Dorsolateral prefrontal cortex (tissue), 122 donors: ENCODE measurements at places on chromosomes 16 and 17. TPM values are rescaled to one million over a fixed set of nuclear protein-coding genes. Genes with fewer than 3 reads are reported as not detected.

DNA sequence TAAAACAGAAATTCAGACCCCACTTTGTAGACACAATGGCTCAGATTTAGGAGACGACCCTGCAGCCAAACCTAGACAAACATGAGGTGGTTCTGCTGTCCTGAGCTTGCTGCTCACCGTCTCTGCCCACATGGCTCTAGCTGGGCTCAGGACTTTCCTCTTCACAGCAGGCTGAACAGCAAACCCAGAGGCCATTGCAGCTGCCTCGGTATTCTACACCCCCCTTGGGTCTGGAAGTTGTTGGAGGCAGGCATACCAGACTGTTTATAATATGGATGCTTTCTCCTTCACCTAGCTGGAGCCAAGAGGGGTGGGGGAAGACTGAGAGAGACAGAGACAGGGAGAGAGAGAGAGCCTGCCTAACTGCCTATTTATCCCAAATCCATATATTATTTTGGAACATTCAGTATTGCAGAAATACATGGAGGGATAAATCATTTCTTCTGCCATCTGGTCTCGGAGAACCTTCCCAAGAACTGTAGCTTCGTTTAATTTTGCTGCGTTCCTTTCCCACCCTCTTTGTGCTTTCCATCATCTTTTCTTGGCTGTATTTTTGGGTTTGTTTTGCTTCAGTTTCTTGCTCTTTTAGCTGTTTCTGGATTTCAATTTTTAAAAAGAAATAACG lies 628.2 kb upstream of the RBFOX1 start:
- no peak for DNase-seq

- no peak for DNase-seq
These were observed 61.5 kb downstream of the NF1 start for GRCh38 chr17:31156326-31156725.

DNA sequence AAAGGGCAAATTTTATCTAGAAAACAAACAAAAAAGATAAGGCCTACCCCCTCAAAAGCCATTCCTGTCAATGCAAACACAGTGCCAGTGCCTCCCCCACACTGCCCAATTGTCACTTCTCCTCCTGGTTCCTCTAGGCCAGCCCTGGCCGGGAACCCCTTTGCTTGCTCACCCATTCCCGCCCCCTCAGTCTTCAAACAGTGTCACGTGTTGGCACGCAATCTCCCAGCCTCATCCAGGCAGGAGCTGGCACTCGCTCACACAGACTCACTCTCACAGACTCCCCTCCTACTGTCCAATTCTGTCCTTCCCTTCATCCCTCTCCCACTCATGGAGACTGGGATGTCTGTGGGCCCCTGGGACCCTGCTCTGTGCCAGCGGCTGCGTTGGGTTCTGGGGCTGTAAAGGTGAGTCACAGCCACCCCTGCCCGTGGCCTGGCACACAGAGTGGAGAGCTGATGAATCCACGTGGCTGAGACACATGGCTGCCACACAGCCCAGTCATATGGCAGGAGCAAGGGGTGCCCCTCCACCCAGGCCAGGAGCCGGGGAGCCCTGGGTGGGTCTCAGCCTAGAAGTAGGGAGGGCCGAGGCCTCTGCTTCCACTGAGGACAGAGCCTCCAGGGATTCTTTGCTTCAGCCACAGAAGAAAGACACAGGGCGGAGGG lies 54.8 kb downstream of the VAC14 start:
- DNase-seq, result peak; percentile 70

- DNase-seq, result no peak
These were observed 211.5 kb upstream of the TNRC6C start for GRCh38 chr17:77746896-77747554.

- no peak for DNase-seq
These were observed 12.1 kb downstream of the DUS2 start for GRCh38 chr16:68035227-68035626.

DNA sequence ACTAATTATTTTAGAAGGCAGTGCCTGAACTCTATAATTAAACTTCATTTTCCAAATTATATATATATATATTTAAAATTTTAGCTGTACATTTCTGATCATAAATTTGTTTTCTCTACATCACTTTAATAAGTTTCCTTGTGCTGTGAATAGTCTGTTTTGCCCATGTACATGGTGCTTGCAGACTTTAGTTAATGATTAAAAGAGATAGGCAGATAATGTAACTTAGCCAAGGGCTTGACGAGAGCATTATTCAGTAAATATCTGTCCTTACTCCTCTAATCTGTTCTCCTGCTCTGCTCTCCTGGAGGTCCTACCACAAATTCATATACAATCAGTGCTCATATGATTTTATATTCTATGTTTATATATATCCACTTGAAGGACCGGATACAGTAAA lies 595.2 kb upstream of the KIF2B start:
- no peak for DNase-seq

DNA sequence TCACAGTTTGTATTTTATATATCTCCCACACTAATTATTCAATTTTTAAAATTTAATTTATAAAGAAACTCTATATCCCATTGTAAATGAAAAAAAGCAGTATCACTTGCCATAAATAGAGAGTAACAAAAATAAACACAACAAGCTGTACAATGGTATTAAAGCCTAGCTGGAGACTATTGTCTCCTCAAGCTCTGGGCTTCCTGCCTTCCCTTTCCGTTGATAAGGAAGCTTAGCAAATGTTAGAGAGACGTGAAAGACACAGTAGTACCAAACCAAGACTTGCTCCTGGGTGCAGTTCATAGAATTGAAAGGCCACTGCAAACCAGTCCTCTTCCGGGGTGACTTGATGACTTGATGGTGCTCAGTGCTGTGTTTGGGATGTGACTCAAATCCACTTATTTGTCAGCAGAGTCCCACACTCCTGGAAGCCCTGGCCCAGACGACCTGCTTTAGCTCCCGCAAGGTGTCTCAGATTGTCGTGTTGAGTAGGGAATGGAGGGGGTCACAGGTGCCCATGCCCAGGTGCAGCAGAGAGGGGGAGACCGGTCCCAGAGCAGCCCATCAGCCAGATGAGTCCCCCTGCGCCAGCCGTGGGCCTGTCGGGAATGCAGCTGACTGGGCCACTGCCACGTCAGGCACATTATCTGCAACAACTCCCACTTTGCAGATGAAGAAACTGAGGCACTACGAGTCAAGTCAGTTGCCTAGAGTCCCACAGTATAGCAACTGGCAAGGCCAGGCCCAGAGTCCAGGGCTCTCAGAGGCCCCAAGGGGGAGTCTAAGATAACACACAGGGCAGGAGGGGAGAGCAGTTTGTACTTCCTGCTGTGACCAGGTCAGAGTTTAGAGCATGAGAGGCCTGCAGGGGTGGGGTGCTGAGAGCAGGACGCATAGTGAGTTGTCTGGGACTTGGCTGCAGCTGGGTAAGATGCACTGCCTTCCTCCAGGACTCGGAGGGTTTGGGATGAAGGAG lies 40.5 kb downstream of the PSME3IP1 start:
- no peak for DNase-seq

GRCh38 chr16:187330-187729 lies 7.1 kb downstream of the HBQ1 start:
- DNase-seq, result no peak

- DNase-seq, result no peak
These were observed 72.8 kb upstream of the ZNF750 start for GRCh38 chr17:82912484-82913089.

DNA sequence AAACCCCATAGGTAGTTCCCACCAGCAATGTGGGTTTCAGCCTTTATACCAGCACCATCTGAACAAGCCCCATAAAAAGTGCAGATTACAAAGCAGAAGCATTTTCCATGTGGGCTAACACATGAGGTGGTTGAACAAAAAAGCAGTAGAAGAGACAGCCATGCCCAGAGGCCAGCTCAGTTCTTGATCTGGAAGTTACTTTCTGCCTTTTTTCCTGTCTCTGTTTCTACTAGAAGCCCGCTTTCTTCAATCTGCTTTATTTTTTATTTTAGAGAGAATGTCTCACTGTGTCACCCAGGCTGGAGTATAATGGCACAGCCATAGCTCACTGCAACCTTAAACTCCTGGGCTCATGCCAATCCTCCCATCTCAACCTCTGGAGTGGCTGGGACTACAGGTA lies 31.5 kb upstream of the APOH start:
- no peak for DNase-seq

GRCh38 chr17:33106525-33107165 lies 115.0 kb downstream of the SPACA3 start:
- no peak for DNase-seq

GRCh38 chr17:57663326-57664070 lies 81.6 kb downstream of the CCDC182 start:
- peak; percentile 49 for DNase-seq

- DNase-seq, result no peak
These were observed 26.6 kb downstream of the MRC2 start for GRCh38 chr17:62653826-62654761.

GRCh38 chr17:3852561-3852960 lies 6.5 kb upstream of the NCBP3 start:
- DNase-seq, result peak; percentile 63

DNA sequence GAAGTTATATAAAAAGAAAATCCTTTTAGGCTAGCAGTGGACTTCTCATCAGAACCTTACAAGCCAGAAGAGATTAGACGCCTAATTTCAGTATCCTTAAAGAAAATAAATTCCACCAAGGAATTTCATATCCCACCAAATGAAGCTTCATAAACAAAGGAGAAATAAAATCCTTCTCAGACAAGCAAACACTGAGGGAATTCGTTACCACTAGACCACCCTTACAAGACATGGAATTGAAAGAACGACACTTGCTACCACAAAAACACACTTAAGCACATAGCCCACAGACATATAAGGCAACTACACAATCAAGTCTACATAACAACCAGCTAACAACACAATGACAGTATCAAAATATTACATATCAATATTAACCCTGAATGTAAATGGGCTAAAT lies 299.2 kb downstream of the TOX3 start:
- DNase-seq, result no peak

DNA sequence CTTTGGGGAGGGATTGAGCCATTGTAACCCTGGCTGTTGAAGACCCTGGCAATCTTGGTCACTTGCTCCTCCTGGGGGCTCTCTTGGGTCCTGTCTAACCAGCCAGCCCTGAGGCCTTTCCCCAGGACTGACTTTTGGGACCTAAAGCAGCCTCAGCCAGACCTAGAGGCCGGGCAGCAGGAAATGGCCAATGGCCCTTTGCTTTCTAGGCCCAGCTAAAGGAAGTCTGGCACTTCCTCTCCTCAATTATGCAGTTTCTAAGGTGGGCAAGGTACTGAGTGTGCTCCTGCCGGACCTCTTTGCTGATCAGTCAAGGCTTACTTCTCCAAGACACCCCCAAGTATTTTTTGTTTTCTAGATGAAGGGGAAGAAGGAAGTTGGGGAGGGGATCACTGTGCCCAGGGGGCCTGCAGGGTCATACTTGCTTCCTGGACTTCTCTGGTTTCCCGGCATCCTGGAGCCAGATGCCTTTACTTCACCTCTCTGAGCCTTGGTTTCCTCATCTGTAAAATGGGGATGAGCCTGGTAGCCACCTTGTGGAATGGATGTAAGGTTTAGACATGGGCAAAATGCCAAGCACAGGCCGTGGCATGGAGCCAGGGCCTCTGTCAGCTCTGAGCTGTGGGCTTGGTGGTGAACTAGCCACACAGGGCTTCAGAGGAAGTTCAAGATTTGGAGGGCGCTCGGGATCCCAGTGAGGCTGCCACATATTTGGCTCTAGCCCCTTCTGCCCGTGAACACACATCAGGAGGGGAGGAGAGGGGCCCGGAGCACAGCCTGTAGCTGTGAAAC lies 8.6 kb downstream of the CX3CL1 start:
- DNase-seq, result no peak

The OR1A1 gene
- total RNA-seq, result 0.30 TPM

The SERPINF2 gene
- total RNA-seq, result 1.4 TPM

The PABPN1L gene
- total RNA-seq, result not detected

The HBM gene
- 2.5 TPM for total RNA-seq

The PYY gene
- total RNA-seq, result not detected

The PVALEF gene
- 0.89 TPM for total RNA-seq

The ANKRD40CL gene
- not detected for total RNA-seq

The AOC3 gene
- total RNA-seq, result 2.0 TPM

The OTOP3 gene
- not detected for total RNA-seq

The MED9 gene
- total RNA-seq, result 40.6 TPM

The SLC47A2 gene
- total RNA-seq, result not detected

The CX3CL1 gene
- total RNA-seq, result 68.0 TPM

The ASB16 gene
- 0.87 TPM for total RNA-seq
